WTC11 (cell line): ENCODE measurements at places on chromosomes 16 and 17.
A peak's percentile ranks its signal among the peaks of the same experiment; 100 is the strongest.

GRCh38 chr16:54320697-54321340 lies 34.2 kb upstream of the IRX3 start:
- DNase-seq = peak; percentile 22

DNA sequence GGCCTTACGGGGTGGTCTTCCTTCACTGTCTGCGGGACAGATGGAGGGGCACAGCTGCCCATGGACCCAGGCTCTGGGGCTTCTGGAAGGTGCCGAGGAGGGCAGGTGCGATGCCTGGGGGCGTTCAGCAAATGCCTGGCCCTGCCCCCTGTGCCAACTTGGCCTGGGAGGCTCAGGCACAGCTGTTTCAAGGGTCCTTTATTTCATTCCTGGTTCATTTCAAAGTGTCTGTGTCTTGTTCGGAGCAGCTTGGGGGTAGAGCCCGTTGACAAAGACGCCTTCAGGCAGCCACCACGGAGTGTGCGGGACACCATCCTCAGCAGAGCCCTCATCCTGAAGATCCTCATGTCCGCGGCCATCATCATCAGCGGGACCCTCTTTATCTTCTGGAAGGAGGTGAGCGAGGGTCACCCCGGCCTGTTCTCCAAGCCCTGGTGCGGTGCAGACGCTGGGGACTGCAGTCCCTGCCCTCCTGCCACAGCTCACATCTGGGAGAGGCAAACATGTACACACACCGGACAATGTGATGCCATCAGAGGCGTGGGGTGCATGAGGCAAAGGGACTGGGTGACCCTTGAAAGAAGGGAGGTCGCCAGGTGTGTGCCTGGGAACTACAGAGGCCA lies 43.9 kb downstream of the MEAK7 start:
- no peak for DNase-seq

DNA sequence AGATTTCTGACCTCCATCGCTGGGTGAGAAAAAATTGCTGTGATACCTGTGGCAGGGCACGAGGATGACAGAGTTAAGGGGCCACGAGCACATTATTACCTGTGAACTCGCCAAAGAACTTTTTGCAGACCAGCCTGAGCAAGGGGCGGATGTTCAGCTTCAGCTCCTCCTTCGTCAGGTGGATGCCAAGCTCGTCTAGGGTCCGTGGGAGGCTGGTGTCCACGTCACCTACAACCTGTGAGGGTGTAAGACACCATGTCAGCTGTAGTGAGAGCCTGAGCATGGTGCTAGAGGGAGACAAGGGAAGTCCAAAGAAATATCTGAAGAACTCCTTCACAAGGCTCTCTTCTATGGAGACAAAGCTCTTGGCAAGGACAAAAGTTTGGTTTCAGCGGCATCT lies 17.1 kb downstream of the HIGD1B start:
- DNase-seq = no peak

DNA sequence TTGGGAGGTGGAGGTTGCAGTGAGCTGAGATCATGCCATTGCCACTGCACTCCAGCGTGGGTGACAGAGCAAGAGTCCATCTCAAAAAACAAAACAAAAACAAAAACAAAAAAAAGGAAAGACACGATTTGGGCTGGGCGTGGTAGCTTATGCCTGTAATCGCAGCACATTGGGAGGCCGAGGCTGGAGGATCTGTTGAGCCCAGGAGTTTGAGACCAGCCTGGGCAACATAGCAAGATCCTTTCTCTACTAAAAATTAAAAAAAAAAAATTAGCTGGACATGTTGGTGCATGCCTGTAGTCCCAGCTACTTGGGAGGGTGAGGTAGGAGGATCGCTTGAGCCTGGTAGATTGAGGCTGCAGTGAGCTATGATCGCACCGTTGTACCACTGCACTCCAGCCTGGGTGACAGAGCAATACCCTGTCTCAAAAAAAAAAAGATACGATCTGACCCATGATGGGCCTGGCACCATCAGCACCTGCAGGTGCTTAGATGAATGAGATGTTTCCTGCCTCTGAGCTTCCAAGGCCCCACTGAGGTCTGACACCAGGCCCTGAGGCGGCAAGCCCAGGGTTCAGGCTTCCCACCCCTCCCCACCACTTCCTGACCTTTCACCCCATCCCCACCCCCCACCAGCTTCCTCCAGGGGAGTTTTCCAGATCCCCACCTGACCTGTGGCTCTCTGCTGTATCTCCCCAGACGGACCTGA lies 21.7 kb downstream of the ATP2A1 start:
- no peak for DNase-seq

GRCh38 chr17:66138120-66138519 lies 53.8 kb downstream of the CEP112 start:
- DNase-seq = no peak

GRCh38 chr17:62892870-62893338 lies 73.1 kb upstream of the TANC2 start:
- DNase-seq = no peak

- no peak for DNase-seq
Measured at GRCh38 chr17:35368081-35368830, 5.2 kb downstream of the SLFN11 start.

GRCh38 chr17:61286449-61286848 lies 113.2 kb upstream of the TBX2 start:
- DNase-seq = no peak

DNA sequence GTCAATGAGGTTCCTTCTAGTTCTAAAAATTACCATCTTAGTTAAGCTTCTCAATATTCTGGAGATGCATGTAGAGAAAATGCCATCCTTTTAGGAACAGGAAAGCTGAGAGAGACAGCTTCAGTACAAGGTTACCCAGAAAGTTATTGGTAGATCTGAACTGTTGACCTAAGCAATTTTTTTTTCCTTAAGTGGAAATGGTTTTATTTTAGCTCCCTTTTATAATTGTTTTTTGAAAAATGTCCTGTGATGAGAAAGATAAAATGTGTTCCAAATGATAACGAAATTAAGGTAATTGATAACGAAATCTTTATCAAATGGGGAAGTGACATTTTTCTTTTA lies 8.2 kb downstream of the PSMD7 start:
- DNase-seq = no peak

- DNase-seq = no peak
Measured at GRCh38 chr17:6110088-6110487, 39.9 kb downstream of the WSCD1 start.

GRCh38 chr16:53258809-53259208 lies 175.5 kb upstream of the RBL2 start:
- DNase-seq = no peak

- no peak for DNase-seq
Measured at GRCh38 chr16:80569440-80570105, 28.8 kb downstream of the DYNLRB2 start.

- peak; percentile 87 for DNase-seq
Measured at GRCh38 chr17:73657473-73658116, 13.3 kb upstream of the SDK2 start.

DNA sequence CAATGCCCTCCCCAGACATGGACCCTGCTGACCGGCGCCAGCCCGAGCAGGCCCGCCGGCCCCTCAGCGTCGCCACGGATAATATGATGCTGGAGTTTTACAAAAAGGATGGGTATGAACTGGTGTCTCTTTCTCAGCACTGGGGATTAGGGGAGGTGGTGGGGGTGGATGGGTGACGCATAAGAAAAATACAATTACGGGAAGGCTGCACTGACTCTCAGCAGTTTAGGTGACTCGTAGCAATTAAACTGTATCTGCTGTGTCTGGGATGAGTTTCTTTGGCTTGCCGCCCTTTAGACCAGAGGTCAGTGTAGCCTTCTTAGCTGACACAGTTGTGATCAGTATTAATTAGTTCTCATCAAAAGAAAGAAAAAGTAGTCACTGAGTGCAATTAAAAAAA lies 59.0 kb downstream of the ELAC2 start:
- no peak for DNase-seq

- peak; percentile 35 for DNase-seq
Measured at GRCh38 chr17:75031972-75032719, 14.6 kb downstream of the ATP5PD start.

DNA sequence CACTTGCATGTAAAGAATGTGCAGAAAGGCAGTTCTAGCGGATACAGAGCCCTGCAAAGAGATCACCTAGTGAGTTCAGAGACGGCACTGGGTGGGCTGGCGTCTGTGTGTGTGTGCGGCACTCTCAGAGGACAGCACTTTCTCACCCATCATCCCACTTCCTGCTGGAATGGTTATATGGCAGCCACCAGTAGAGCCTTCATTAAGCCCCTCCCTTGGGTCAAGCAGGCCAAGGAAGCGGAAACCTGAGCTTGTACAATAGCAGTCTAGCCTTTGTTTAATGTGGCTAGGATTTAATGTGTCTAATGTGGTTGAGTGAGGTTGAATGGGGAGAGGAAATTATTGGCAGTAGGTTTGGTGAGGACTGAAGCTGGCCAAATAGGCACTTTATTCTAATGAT lies 88.3 kb upstream of the ELAC2 start:
- no peak for DNase-seq

GRCh38 chr16:62638964-62639870 lies 603.0 kb upstream of the CDH8 start:
- DNase-seq = no peak

DNA sequence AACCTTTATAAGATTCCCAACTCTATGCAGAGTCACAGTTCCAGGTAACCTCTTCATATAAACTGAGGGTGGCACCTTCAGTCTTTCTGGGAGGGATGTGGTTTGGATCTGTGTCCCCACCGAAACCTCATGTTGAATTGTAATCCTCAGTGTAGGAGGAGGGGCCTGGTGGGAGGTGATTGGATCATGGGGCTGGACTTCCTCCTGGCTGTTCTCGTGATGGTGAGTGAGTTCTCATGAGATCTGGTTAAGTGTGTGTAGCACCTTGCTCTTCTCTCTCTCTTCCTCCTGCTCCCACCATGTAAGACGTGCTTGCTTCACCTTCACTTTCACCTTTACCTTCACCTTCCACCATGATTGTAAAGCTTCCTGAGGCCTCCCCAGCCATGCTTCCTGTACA lies 30.5 kb downstream of the HS3ST2 start:
- DNase-seq = no peak

GRCh38 chr17:63573634-63574033 lies 23.4 kb downstream of the DCAF7 start:
- DNase-seq = peak; percentile 30

DNA sequence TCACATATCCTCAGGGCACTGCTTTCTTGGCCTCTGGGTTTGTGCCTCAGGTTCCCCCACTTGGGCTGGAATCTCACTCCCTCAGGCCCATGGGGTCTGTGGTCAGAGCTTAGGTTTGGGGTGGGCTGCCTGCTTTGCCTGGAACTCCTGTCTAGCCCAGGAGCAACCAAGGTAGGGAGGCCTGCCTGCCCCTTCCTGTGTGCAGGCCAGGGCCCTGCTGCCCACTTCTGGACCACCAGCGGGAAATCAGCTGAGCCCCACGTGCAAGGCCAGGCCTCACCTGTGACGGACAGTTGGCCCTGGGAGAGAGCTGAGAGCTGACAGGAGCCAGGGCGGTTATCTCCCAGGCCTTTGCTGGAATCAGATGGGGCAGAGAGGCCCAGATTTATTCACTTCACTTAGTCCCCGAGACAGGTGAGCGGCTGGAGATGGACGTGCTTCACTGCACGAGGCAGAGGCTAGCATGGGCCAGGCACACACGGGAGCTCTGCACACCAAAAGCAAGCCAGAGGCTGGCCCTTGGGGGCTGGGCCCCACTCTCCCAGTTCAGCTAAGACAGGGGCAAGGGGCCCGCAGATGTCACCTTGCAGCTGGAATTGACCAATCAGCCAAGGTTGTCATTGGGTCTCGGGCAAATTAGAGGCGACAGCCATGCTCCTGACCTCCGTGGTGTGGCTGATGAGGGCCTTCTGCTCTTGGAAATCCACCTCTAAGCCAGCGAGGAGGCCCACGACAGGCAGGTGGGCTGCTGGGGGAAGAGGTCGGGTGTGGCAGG lies 49.9 kb upstream of the DOC2B start:
- peak; percentile 7 for DNase-seq

- DNase-seq = no peak
Measured at GRCh38 chr17:75371981-75372380, 33.5 kb downstream of the GRB2 start.

DNA sequence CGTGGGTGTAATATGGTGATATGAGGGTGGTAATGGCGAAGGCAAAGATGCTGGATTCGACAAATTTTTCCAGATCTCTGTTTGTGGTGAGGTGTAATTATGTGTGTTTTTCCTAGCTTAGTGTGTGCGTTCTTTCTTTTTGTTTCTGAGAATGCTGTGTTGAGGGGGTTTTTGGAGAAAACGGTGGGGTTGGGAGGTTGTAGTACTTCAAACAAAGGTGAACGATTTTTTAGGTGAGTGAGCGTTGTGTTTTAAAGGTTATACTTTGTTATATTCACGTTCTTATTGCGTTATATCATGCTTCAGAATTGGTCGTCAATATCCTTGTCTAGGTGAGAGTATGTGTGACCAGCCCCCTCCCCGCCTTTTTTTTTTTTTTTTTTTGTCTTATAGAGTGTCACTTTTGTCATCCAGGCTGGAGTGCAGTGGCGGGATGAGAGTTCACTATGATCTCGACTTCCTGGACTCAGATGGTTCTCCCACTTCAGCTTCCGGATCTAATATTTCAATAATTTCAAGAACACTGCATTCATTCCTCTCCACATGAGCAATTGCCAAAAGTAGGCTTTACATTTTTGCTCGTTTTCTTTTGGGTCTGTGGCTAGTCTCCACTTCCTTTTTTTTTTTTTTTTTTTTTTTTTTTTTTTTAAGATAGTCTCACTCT lies 82.2 kb upstream of the RNU2-1 start:
- no peak for DNase-seq

GRCh38 chr17:74457146-74457819 lies 9.2 kb upstream of the CD300A start:
- peak; percentile 86 for DNase-seq

- DNase-seq = no peak
Measured at GRCh38 chr16:9308356-9308801, 216.9 kb downstream of the HAPSTR1 start.

- DNase-seq = peak; percentile 86
Measured at GRCh38 chr16:67150047-67150832, 558 bp downstream of the B3GNT9 start.

DNA sequence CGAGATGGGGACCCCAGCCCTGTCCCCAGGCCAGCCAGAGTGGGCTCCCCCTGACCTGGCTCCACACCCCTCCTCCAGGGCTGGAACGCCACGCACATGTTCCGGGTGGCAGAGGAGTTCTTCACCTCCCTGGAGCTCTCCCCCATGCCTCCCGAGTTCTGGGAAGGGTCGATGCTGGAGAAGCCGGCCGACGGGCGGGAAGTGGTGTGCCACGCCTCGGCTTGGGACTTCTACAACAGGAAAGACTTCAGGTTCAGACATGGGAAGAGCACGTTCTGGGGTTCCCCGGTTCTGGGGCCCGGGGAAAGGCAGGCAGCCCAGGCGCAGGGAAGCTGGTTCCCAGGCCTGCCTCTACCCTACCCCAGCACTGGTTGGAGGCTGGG lies 4.6 kb downstream of the ACE start:
- DNase-seq = no peak

- DNase-seq = no peak
Measured at GRCh38 chr17:19487024-19487600, 46.5 kb upstream of the SLC47A1 start.
